ENCODE measurements at places on chromosomes 3 and 15.

DNA sequence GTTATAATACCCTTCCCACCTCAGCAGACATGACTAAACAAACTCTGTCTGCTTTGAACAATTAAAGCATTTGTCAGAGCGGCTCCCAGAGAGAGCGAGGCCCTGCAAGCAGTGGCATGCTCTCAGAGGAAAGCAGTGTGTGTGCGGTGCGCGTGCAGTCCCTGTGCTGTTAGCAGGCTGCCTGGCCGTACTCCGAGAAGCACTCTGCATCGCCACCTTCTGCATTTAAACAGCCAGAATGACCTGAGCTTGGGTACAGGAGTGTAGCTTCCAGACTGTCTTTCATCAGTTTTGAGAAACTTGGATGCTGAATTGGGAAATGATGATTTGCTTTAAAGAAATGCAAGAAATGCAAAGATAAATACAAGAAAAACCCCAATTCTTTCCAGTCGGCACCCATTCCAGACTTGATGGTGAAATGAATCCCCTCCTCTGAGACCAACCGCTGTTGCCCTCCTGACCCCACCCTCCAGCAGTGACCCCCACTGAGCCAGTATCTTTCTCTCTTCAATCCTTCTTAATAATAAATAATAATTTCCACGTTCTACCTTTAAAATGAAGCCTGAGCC is 113.5 kb downstream of the VGLL4 start:
- no peak for DNase-seq

DNA sequence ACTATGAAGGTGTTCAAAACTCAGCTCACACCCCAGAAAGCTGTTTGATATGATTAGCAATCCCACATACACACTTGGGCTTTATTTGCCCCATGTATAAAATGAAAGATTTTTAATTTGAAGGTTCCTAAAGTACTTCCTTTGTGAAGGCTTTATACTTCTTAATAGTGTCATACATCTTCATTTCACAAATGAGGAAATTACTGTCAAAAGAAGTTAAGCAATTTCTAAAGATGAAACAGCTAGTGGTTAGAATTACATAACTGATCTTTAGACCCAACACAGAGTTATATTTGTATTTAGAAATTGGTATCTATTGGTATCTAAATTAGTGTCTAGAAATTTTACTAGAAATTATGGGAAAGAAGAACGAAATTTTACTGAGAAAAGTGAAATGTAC is 7.1 kb downstream of the CD200R1 start:
- DNase-seq, result no peak

- no peak for DNase-seq
Measured at GRCh38 chr15:87944050-87944449, 312.5 kb downstream of the NTRK3 start.

DNA sequence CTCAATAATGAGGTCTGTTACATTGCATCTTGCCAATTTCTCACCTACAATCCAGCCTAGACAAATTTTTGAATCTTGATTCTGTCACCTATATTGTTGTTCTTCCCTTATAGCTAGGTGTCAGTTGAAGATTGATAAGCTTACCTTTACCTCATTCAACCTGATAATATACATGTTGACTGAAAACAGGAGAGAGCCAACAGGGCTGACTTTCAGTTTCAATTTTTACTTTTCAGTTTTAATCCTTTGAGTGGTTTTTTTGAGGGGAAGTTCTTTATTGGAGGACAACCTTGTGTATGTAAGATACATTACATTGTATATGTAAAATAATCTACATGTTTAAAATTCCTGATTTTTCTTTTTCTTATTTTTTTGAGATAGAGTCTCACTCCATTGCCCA is 5.8 kb downstream of the ATP13A5 start:
- DNase-seq, result no peak

- DNase-seq, result no peak
Measured at GRCh38 chr3:15845475-15845874, 47.7 kb upstream of the ANKRD28 start.

DNA sequence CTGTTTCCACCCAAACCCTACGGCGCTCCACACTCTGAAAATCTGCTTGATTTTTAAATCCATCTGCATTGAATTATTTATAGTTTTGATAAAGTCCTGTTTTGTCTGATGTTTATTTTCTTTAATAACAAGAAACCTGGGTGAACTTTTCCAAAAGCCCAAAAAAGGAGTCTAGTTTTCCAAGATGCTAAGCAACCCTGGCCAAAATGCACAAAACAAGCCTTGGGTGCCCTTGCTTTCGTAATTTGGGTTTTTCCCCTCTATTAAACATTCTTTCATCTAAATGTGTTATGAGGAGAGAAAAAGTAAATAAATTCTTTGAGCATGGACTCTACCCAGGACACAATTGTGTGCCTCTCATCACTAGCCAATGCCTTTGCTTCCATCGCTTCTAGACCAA is 468.9 kb downstream of the MCTP2 start:
- no peak for DNase-seq

GRCh38 chr3:66582721-66583423 is 82.0 kb upstream of the LRIG1 start:
- no peak for DNase-seq

- DNase-seq, result peak; percentile 40
Measured at GRCh38 chr3:88433568-88433967, 283.8 kb downstream of the C3orf38 start.

DNA sequence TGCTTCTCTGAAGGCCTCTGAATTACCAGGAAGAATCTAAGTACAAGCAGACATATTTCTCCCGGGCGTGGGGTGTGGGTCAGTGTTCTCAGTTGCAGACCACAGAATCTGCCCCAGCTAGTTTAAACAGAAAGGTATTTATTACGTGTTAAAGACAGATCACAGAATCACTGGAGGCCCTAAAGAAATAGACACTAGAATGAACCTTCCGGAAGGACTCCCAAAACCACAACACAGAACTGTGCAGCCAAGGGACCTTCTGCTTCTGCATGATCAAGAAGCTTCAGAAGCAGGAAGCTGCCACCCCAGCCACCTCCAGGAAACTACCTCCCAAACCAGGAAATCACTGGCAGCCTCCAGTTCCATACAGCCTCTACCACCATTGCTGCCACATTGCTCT is 32.7 kb upstream of the ZFAND6 start:
- no peak for DNase-seq

- no peak for DNase-seq
Measured at GRCh38 chr3:36196058-36196457, 184.2 kb upstream of the STAC start.

- no peak for DNase-seq
Measured at GRCh38 chr3:190444006-190444405, 5.7 kb downstream of the TMEM207 start.

- no peak for DNase-seq
Measured at GRCh38 chr3:131386429-131387165, 5.0 kb downstream of the NUDT16 start.

DNA sequence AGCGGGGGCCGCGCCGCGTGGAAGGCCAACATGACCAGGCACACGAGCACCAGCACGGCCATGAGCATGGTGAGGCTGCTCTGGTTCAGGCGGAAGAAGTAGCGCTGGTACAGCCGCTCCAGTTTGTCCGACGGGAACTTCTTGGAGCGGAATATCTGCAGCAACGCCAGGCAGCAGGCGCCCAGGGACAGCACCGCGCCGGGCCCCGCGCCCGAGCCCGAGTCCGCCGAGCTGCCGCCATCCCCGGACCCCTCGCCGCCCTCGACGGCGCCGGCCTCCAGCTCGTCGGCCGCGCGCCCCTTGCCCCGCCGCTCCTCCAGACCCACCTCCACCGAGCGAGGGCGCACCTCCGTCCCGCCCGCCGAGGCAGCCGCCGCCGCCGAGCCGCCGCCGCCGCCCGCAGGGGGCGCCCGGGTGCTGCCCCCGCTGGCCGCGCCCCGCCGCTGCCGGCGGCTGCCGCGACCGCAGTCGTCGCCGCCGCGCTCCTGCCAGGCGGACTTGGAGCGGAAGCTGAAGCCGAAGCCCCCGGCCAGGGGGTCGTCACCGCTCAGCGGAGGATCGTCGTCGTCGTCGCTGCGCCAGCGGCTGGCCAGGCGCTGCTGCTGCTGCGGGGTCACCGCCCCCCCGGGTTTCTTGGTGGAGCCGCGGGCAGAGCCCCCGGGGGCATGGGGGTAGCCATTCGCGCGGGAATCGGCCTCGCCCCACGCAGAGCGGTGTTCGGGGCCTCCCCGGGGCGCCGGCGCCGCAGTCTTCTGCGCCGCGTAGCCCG is 957 bp downstream of the ADCY5 start:
- no peak for DNase-seq

GRCh38 chr15:93274257-93274656 is 185.2 kb upstream of the RGMA start:
- DNase-seq, result no peak

DNA sequence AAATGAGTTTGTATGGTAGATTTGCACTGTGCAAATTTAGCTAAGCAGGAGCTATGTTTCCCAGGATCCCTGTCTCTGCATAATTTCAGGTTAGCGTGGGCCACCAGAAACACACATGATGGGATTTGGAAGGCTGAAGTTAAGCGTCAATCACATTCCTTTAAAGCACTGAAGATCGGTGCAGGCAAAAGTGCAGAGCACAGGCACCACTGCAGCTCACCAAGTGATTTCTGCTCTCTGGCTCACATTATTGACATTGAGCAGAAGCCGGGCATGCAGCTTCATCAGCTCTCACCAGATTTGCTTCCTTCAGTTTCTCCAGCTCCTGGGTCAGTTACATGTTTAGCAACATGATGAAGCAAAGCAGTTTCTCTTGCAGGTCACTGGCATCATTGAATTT is 256.4 kb upstream of the TGFBR2 start:
- no peak for DNase-seq

- no peak for DNase-seq
Measured at GRCh38 chr3:38154033-38154494, 11.3 kb upstream of the OXSR1 start.

DNA sequence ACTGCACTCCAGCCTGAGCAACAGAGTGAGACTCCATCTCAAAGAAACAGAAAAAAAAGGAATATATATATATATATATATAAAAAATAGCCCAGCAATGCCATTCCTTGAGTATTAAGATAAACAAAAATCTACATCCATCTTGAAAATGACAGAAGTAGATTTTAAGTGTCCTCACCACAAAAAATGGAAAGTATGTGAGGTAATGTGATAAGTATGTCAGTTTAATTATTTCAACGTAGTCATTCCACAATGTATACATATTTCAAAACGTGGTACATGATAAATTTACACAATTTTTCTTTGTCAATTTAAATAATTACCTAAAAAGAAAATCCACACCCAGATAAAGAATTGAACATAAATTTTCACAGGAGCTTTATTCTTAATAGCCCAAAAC is 54.9 kb downstream of the HCN4 start:
- no peak for DNase-seq

- DNase-seq, result no peak
Measured at GRCh38 chr3:122146466-122146865, 37.0 kb upstream of the CASR start.

DNA sequence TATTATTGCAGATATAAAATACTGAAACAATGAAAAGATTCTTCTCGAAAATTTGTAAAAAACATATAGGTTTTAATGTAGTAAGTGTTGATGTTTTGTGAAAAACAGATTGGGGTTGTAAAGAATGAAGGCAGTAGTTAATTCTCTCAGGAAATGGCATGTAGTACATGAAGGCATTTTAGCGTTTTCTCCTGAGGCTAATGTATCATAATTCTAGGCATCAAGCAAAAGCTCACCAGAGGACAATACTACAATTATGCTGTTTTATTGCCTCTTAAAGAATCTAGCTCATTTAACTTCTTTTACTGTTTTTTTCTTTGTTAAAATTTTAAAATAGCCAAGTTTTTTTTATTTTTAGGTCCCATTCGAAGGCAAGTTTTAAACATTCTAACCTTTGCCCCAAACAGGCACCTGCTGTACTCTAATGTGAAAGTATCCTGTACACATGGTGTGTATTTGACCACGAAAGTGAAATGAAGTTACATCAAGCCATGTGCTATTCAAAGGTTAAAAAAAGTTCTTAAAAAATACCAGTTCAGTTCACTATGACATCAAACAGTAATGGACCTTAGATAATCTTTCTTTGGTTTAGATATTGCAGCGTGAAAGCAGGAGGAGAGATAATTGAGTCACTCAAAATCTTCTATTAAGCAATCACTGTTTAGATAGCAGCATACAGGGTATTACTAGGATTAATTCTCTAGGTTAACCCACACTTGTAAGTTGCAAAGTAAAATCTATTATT is 163.6 kb downstream of the ECT2 start:
- no peak for DNase-seq

DNA sequence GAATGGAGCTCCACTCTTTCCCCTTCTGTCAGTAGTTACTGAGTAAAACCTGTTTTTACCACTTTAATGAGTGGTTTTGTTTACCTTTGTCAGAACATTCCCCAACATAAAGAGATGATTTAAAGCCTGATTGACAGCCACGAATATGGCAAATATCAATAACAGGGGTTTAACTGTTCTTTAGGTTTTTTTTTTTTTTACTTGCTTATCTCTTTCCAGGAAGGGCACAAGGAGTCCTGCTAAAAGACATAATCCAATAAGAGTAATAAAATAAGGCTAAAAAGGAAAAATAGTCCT is 11.5 kb upstream of the UBE2Q2 start:
- DNase-seq, result no peak

DNA sequence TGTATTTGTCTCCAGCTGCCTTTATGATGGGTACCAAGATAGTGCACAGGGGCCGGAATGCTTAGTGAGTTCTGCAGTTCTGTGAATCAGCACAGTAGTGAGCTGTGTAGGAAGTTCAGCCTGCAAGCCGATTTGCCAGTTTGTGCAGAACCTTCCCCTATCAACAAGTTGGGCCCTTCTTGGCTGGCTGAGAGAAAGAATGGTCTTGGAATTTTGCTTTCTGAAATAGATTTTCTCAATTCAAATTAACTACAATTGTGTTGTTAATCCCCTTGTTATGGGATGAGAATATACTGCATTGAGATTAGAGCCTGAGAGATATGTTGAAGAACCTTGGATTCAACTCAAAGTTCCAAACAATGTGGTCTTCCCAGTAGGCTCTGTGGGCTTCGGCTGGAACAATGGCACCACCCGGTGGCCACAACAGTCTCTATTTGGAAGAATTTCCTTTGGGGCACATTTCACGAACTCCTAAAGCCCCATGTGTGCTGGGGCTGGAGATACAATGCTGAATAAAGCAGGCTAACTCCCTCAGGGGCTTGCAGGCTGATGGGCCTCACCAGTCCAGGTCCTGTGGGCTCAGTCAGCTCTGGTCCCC is 59.1 kb downstream of the TRIM42 start:
- DNase-seq, result peak; percentile 34

- no peak for DNase-seq
Measured at GRCh38 chr15:49908236-49908932, 210.6 kb downstream of the ATP8B4 start.

DNA sequence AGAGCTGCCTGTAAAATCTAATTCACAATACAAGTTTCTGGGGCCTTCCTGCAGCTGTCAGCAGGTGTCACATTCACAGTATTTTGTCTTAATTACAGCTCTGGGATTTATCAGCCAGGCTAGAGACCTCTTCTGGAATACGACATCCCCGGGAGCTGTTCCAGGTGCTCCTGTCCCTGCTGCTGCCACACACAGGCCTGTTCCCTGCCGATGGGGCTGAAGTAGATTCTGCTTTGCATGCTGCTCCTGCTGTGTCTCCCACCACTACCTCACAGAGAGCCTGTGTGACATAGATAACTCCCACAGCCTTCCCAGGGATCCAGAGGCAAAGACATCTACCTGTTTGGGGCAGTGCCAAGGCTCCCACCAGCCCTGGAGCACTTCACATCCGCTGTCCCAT is 20.4 kb downstream of the COLQ start:
- no peak for DNase-seq

All from SHP77 treated with DMSO at 0.1 percent for 48 hours (cell line).